ENCODE measurements at places on chromosomes 3 and 15.

GRCh38 chr3:195546130-195546560 lies 3.0 kb upstream of the PPP1R2 start:
- DNase-seq = no peak

DNA sequence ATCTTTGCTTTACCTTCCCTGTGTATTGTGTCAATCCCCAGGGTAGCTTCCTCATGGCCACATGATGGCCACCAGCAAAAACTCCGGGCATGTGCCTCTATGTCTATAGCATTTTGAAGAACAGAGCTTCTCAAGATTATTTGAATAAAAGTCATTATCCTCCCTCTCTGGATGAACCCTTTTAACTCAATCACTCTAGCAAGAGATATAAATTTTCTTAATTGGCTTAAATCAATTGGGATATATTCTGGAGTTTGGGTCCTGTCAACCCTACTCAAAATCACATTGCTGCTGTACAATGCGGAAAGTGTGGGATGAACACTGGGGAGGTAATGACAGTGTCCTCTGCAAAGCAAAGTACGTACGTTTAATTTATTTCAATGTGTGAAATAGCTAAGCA lies 370.6 kb upstream of the LRRC3B start:
- DNase-seq = no peak

- no peak for DNase-seq
These were observed 271.5 kb upstream of the COL8A1 start for GRCh38 chr3:99366663-99367429.

GRCh38 chr3:10463533-10464434 lies 41.6 kb downstream of the ATP2B2 start:
- DNase-seq = no peak

GRCh38 chr3:182912474-182912873 lies 67.9 kb downstream of the DCUN1D1 start:
- DNase-seq = no peak

- no peak for DNase-seq
These were observed 41.6 kb upstream of the IL20RB start for GRCh38 chr3:136916223-136916622.

GRCh38 chr3:30502742-30503073 lies 103.7 kb upstream of the TGFBR2 start:
- no peak for DNase-seq

DNA sequence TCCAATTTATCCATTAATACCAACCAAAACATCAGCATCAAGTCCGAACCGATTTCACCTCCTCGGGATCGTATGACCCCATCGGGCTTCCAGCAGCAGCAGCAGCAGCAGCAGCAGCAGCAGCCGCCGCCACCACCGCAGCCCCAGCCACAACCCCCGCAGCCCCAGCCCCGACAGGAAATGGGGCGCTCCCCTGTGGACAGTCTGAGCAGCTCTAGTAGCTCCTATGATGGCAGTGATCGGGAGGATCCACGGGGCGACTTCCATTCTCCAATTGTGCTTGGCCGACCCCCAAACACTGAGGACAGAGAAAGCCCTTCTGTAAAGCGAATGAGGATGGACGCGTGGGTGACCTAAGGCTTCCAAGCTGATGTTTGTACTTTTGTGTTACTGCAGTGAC lies 20.8 kb downstream of the LYSMD4 start:
- DNase-seq = no peak

DNA sequence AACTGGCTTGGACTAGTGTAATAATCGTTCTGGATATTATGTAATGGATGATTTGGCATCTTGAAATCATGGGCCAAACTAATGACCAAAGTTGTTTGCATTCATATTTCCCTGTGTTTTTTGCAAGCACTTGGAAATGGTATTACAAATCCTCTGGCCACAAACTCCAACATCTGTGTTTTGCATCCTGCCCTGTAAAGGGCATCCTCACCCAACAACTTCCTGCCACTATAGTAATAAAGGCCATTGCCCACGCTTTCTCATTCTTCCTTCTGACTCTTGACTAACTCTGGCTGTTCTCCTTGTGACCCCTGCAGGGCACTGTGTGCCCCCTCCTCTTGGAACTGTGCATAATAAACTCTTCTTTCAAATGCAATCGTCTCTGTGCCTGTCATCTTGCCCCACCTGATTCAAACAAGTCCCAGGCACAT lies 25.4 kb upstream of the PSMD6 start:
- no peak for DNase-seq

DNA sequence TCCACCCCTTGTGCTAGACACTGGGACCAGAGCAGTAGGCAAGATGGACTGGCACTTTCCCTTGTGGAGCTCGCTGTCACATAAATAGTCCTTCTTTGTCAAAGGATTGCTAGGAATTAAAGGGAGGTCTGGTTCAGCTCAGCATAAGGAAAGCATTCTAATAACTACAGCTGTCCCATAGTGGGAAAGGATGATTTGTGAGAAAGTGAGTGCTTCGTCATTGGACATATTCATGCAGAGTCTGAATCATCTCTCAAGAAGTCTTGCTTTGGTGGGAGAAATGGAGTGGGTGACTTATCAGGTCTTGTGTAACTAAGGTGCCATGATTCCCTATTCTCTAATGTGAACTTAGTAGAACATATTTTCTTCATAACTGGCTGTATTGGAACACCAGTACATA lies 14.7 kb downstream of the PPARG start:
- DNase-seq = no peak

- no peak for DNase-seq
These were observed 29.5 kb upstream of the USP3 start for GRCh38 chr15:63474810-63475316.

- DNase-seq = no peak
These were observed 177.0 kb downstream of the PDCD6IP start for GRCh38 chr3:33975463-33975862.

GRCh38 chr15:37783290-37783689 lies 151.2 kb upstream of the TMCO5A start:
- DNase-seq = no peak

DNA sequence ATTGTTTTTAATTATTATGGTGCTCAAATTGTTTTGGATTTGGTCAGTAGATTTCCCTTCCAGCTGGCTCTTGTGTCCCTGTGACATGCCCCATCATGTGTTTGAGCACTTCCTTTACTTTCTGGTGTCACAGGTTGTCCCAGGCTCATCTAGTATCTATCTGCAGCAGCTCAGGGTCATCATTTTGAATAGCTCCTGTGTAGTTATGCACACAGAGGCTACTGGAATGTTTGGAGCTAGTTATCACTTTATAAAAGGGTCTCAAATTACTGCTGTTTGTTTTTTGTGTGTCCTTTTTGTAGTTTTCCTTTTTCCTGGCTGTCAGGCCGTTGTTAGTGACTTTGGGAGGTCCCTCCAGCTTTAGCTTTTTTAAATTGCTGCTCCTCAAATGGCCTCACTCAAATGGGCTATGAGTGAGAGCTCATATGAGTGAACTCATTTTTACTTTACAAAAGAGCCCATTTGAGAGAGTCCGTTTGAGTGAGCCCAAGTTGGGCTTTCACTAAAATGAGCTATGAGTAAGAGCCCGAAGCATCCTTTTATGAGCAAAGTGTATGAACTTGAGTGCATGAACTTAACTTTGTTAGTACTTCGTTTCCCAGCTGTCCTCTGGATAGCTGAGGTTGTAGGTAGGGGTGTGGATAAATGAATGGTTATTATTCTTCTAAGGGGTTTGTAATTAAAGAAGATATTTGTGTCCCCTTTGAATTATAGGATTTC lies 43.8 kb downstream of the SQOR start:
- DNase-seq = no peak

DNA sequence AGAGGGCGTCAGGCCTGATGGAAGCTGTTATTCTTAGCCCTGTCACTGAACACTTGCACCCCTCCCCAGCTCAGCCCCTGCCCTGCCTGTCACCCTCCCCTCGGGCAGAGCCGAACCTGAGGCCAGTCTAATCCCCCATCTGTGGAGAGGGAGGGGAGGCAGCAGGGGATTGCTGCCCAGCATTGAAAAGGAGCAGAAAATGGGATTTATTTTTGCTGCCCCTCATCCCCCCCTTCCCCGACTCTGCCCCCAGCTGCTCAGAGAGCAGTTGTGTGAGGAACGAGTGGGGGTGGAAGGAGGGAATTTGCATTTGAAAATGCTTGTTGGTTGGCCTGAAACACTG lies 71.6 kb downstream of the EPHB3 start:
- DNase-seq = no peak

DNA sequence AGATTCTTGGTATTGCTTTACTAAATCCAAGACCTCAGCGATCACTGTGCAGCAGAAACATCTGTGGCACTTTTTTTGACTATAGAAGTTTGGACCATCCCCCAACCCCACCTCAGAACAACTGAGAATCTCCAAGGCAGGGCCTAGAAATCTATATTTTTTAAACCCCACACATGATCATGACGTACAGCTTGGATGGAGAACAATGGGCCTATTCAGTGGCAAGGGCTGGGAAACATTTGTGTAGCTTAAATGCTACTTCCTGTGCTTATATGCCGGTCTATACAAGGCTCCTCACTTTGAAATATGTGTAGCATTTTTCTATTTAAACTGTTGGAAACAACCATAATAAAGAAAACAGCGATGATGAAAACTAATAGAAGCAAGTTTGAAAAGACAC lies 55.1 kb upstream of the SPRED1 start:
- DNase-seq = no peak

DNA sequence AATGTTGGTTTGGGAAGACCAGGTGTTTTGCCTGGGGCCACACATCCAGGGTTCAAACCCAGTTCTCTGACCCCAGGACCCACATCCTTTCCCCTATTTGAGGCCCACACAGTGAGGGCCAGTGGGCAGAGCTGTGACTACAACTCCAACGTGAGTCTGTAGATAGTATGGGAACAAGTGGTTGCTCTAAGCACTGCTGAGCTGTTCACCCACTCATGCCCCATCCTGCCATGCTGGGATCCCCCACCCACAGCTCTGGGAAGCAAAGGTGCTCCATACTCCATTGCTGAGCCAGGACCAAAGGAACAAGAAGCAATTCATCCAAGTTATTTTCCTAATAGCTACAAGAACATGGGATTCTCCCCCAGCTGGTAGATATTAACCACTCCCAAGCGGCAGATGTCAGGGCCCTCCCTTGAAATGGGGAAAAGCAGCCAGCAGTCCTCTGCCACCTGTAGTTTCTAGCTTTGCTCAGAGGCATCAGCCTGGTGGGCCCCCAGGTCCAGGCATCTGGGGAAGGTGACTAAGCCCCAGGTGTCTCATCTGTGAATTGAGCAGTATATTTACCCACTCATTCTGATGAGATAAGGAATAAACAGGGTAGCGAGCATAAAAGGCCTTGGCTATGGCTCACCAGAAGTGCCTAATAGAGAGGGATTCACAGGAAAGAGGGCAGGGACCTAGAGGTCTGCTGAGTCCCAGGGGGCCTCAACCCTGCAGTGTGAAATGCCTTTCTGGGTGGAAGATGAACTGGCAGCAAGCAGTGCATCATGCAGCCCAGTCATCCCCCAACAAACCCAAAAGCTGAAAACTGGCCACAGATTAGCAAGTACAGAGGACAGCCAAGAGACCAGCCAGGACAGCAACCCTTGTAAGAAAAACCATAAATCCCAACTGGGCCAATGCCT lies 33.4 kb downstream of the POC1A start:
- peak; percentile 56 for DNase-seq
